Right cardiac atrium (tissue), 5 donors: ENCODE measurements at places on chromosomes 3 and 15.

DNA sequence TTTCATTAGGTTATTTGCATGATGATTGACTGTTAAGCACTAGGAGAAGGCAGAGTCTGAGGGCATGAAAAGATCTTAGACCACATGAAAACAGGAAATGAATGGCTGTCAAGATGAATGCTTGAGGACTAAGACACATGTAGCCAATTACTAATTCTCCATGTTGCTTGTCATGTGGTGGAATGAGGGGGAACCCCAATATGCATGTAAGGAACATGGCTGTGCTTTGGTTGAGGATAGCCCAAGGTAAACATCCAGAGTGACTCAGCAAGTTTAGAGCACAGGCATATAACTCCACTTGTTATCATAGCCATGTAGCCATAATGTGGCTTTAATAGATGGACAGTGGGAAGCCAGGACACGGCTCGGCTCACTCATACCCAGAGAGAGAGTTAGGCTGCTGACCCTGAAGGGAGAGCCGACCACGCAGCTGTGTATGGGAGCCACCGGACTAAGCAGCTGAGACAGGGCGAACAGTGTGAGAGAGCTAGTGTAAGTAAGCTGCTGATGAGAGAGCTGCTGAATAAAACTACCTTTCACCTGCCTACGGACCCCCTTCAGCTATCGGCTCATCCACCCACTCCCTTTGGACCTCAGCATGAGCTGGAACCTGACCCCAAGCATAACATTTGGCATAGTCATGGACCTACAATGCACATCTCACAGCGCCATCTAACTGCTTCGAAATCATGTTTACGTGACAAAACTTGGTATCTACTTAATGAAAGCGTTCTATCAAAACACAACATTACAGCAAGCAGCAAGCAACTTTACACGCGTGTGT, 37.6 kb downstream of the ANO10 start:
- no peak for DNase-seq

- no peak for DNase-seq
Observed at GRCh38 chr3:146326875-146327543, 76.1 kb upstream of the PLSCR4 start.

DNA sequence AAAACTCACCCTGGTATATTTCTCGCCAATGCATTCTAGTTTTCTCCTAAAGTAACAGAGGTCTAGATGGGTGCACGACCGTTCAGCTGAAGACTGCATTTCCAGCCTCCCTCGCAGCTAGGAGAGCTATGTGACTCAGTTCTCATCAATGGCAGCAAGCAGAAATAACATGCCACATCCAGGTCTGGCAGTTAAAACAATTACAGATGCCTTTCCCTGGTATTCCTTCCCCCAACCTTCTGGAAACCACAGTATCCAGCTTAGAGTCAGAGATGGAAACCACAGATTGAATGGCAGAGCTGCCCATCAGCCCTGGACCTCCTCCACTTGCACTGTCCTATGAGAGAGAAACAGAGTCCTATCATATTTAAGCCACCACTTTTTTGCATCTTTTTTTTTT, 4.8 kb downstream of the HAPLN3 start:
- no peak for DNase-seq

DNA sequence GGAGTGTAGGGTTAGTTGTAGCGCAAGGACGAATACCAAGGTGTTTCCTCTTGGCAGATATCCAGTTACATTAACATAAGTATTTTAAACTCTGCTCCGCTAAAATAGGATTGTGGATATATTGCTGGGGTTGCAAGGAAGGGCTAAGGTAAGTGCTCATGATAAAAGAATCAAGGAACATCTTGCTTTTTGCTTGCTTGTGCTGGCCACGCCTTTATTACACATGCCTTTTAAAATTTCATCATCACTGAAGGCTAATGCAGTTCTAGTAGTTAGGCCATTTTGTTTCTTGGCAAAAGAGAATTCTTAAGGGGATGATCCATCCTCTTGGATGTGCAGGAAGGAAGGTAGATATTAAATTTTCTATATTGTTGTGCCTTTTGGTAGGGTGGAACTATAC, 415.6 kb upstream of the TPM1 start:
- DNase-seq, result no peak
